IPS DF 19.7 (cell line): ENCODE measurements at places on chromosomes 7 and 10.

GRCh38 chr7:47266799-47267198, 315.1 kb downstream of the TNS3 start:
- DNase-seq, result no peak

GRCh38 chr7:96833676-96834453, 124.2 kb upstream of the SEM1 start:
- DNase-seq, result no peak

DNA sequence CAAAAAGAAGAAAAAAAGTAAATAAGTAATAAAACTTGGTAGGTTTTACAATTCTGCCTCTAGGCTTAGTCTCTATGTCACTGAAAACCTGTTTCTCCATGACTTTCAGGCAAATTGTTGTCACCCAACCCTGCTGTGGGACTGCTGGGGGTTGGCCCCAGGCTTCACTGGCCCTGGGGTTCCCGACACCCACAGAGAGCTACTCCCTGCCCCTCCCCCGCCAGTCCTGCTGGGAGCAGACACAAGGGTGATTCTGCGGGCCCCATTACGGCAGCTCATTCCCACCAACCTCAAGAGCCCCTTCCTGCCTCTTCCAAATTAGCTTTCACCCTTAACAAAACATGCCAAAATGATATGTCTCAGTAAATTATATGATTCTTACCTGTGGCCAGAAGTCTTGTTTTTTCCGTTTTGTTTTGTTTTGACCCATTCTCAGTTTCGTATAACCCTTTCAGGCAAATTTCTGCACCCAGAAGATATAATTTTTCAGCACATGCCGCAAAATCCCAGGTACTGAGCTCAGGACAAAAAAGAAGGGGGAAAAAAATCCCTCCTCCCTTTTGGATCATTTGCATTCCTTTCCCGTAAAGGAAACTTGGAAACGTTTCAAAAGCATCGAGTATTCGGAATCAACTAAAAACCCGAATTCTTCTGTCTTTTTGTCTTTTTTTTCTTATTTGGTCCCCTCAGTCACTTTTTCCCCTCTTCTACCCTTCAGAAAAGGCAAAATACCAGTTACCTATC, 27.8 kb downstream of the CHST15 start:
- DNase-seq, result no peak

GRCh38 chr7:2157473-2158279, 75.1 kb downstream of the MAD1L1 start:
- no peak for DNase-seq

DNA sequence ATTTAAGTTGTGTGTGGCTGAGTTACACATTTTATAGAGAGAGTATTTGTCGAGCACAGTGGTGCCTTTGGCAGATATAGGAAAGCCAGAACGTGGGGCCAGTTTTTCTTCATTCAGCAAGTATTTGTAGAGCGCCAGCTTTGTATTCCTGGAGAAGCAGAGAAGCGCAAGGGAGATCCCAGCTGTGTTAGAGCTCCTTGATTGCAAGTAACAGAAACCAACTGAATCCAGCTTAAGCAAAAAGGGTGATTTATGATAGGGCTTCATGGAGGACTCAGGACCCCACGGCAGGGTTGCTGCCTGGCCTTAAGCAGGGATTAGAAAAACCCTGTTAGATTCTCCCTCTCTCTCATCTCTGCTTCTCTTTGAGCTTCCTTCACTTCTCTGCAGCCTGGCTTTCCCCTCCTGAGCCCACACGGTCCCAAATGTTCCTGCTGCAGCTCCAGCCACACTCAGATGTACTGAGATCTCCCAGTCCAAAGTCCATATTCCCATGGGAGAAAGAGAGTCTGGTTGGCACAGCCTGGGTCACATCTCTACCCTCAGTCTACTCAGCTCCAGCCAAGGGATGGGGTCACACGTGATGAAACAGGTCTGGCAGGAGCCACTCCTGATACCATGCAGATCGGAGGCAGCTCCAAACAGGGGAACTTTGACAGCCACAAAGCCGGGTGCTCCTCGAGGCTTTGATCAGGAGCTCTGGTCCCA, 16.7 kb downstream of the UBTD1 start:
- DNase-seq, result no peak

GRCh38 chr7:66213637-66214036, 8.5 kb downstream of the TPST1 start:
- no peak for DNase-seq

- DNase-seq, result no peak
Observed at GRCh38 chr10:85151506-85151905, 823.1 kb downstream of the CCSER2 start.

DNA sequence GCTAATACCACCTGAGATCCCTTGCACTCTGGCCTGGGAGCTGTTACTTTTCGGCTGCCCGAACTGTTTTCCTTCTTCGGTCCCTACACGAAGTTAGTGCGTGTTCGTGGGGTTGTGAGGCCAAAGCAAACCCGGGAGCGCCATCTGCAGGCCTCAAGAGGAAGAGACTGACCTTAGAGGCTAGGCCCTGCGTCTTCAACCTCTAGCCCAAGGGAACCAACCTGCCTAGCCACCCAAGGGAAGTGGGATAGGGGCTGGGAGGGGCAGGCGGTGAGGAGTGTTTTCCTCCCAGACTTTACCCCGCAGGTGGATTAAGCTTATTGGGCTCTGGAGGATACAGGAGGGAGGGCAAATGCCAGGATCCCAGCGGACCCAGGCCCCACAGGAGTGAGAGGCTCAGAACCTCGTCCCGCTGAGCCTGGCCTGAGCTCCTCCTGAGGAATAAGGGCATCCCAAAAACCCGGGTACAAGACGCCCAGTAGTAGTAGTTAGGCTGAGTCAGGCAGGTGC, 1.7 kb upstream of the PAX2 start:
- no peak for DNase-seq
